Stimulated activated CD4-positive, alpha-beta T cell treated with anti-CD3 and anti-CD28 coated beads, Interleukin-2, amount 100 ng/mL, for 24 hours (primary cell): ENCODE measurements at places on chromosomes 5 and 9.

GRCh38 chr5:162672061-162672460 is 604.5 kb downstream of the GABRG2 start:
- DNase-seq: no peak

- DNase-seq: no peak
These were observed 7.3 kb downstream of the UCK1 start for GRCh38 chr9:131523451-131524435.

DNA sequence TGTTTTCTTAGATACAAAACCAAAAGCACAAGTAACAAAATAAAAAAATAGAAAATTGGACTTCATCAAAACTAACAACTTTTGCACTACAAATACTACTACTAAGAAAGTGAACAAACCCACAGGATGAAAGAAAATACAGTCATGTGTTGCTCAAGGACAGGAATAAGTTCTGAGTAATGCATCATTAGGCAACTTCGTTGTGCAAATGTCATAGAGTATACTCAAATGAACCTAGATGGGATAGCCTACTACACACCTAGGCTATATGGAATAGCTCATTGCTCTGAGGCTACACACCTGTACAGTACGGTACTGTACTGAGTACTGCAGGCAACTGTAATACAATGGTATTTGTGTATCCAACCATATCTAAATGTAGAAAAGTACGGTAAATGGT is 88.3 kb downstream of the RAPGEF1 start:
- DNase-seq: no peak

DNA sequence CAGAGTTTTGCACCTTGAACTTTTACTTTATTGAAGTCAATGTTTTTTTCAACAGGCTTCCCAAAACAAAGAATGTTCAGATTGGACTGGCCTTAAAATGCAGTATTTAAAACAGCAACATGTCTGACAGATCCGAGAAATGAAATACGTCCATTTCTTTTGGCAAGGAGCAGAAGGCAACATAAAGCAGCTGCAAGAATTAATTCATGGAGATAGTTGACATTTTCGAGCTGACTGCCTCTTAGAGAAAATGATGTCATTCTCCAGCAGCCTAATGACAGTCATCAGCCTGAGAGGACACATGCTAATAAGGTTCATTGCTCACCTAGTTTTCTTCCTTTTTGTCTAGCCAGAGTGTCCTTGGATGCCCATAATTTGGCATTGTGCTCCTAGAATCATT is 232.2 kb upstream of the SEMA6A start:
- DNase-seq: no peak

DNA sequence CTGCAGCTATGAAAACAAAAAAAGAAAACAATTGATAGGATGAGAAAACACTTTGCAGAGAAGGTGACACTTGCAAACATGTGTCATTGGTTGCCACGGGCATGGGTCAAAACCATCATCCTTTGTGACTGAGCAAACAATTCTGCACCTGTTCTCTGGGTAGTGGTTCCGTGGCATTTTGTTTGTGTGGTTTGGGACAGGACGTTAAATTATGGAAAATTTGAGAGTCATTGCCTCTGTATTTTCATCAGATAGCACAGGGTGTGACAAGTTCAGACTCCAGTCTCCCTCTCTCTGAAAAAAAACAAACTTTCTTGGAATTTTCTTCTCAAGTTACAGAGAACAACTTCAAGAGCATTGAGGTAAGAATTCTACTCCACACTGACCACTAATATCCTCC is 113.4 kb upstream of the HMHB1 start:
- no peak for DNase-seq

DNA sequence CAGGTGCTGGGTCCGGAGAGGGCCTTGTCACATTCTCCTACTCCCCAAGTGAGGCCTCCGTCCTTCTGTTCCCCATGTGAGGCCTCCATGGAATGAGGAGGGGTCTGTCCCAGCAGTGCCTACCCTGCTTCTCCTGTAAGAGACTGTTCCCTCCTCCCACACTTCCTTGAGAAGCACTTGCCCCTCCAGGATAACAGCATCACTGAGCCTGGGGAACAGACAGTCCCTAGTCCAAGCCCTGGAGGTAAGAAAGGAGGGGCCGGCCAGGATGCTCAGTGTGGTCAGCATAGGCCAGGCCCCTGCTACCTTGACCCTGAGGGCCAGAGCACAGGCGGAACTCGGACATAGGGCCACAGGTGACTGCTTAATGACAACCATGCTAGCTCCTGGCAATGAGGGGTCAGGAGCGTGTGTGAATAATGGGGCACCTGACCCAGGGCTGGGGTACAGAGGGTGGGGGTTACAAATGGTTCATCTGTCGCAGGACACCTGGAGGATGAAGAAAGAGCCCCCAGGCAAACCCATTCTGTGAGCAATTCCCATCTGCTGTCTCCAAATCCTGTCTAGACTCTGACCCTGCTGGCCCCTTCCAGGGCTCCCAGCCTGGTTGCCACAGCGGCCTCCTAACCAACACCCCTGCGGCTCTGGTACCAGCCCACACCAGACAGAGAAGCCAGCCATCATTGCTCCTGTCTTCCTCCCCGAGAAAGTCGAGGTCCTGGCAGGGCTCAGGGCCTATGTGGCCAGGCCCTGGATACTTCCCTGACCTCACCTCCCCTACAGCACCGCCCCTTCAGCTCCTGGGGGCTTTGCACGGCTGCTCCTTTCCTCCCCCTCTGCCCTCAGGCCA is 20.3 kb downstream of the RALGDS start:
- no peak for DNase-seq

DNA sequence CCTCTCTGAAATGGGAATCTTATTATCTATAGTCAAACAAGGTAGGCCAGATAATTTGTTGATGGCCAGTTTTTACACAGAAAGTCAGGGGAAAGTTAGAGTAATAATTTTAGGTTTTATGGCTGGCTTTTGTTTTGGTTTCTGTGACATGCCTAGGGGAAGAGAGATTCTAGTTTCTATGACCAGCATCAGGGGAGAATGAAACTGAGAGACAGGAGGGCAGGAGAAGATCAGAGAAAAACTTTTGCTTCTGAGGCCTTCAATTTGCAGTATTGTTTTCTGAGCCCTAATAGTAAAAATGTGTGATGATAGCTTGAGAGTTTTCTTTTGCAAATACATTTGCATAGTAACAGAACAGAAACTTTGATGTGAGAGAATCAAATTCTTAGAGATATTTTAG is 564.3 kb downstream of the ZNF608 start:
- DNase-seq: no peak

DNA sequence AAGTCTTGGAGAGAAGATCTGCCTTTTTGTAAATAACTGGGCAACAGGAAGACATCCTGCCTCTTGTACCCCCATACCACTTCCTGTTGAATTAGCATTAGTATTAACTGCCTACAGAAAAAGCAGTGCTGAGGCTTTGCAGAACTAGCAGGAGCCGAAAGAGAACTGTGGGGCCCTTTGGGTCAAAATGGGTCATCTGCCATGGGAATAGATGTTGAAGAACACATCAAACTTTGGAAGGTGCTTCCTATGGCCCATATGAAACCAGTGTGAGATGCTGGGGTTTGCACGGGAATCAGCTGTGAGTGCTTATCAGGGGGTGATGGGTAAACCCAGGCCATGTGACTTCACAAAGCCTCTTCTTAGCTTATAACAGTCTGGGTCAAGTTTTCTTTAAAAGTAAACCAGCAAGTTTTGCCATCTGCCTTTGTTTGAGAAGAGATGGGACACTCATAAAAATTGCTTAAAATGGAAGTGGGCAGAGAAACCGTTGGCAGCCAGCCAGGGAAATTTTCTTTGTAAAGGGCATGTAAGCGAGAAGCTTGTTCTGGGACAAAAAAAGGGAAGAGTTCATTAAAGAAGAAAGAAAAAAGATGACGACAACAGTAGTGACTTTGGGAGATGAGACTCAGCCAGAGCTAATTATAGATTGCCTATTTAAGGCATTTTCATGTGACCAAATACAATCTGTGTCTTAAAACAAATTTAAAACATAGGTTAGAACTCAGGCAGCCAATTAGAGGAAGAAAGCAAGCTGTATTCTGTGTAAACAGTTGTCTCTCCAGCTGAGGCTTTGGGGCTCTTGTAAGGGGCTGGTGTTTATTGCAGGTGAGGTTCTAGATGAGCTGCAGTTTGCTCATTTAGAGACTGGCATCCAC is 4.4 kb downstream of the SLC25A25 start:
- peak; percentile 64 for DNase-seq

GRCh38 chr5:157533011-157533481 is 42.5 kb downstream of the ADAM19 start:
- no peak for DNase-seq

- no peak for DNase-seq
These were observed 64.1 kb downstream of the ANKH start for GRCh38 chr5:14807471-14807870.

- no peak for DNase-seq
These were observed 14.3 kb upstream of the POU5F2 start for GRCh38 chr5:93755716-93756115.

DNA sequence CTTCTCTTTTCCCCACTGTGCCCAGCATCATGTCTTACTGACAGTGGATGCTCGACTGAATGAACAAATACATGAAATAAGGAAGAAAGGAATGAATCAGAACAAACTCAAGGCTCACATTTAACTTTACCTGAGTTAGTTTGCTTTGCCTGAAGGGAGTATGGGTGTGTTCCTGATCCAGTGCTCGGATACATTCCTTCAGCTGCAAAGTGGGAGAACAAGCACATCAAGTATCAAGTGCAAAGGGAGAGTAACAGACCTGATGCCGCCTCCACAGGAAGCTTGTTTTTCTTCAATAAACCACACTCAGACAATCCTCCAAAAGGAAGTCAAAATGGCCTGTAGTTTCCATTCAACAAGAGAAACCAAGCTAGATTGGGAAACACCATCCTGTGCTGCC is 66.1 kb downstream of the KIF24 start:
- no peak for DNase-seq

DNA sequence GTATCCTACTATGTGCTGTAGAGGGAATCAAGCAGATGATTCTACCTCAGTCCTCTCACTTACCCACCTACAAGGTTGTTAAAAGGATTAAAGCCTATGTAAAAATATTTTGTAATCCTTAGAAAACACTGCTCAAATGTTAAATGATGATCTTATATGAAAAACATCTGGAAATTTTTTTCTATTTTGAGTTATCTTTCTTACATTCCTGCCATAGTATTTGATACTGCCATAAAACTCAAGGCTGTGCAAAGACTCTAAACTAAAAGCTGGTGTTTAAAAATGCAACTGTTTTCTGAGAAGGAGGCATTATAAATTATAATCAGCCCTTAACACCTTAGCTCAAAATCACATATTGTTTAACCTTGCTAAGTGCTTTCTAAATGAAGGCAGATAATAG is 474.2 kb downstream of the PRELID2 start:
- no peak for DNase-seq

GRCh38 chr5:156330141-156330870 is 3.3 kb downstream of the SGCD start:
- no peak for DNase-seq

DNA sequence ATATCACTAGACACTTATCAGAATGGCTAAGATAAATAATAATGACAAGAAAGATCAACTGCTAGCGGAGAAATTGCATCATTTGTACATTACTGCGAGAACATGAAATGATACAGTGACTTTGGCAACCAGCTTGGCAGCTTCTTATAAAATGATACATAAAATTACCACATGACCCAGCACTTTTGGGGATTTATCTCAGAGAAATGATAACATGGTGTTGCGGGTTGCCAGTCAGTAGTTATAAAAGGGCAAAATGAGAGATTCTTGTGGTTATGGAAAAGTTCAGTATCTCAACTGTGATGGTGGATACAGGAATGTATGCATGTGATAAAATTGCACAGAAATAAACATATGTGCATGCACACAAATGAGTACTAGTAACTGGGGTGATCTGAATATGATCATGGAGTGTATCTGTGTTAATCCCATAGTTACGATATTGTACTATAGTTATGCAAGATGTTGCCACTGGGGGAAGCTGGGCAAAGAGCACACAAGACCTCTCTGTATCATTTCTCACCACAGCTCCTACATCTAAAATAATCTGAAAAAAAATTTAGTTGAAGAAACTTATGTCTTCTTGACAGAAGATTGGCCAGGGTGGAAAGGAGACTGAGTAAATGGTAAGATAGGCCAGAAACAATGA is 128.9 kb downstream of the NXNL2 start:
- no peak for DNase-seq

DNA sequence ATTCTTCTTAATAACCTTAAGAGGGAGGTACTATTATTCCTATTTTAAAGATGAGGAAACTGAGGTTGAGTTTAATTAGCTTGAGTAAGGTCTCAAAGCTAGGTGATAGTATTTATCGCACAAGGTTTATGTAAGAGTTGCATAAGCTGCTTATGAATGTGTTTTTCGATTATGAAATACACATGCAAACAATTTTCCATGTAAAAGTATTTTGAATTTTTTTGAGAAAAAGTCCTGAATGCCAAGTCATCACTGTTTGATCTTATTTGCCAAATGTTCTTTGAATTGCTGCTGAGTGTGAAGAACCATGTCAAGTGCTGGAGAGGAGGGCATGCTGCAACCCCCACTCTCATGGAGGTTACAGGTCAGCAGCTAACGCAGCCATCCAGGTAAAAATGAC is 174.4 kb downstream of the CARTPT start:
- no peak for DNase-seq

DNA sequence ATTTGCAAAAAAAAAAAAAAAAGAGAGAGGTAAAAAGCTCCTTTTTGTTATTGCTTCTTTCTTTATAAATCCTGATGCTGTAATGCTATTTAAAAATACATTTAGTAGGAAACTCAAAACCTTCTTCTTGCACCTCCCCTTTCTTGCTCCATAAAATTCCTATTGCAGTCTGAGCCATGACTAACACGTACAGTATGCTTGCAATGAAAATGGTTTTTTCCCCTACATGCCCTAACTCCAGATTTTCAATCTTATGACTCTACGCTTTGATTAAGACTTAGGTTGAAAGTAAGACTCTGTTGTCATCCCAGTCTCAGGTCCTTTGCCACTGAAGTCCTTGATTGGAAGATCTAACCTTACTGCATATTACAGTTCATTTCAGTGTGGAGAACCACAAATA is 23.9 kb downstream of the FGF10 start:
- no peak for DNase-seq

GRCh38 chr9:102740578-102740977 is 254.6 kb upstream of the CYLC2 start:
- no peak for DNase-seq

- DNase-seq: no peak
These were observed 106.1 kb downstream of the PCSK1 start for GRCh38 chr5:96326902-96327301.

- DNase-seq: no peak
These were observed 965 bp downstream of the CLTA start for GRCh38 chr9:36191686-36192085.

- no peak for DNase-seq
These were observed 67.2 kb downstream of the PSD2 start for GRCh38 chr5:139862803-139863202.

- DNase-seq: no peak
These were observed 423.0 kb upstream of the BRINP1 start for GRCh38 chr9:119792242-119792641.

DNA sequence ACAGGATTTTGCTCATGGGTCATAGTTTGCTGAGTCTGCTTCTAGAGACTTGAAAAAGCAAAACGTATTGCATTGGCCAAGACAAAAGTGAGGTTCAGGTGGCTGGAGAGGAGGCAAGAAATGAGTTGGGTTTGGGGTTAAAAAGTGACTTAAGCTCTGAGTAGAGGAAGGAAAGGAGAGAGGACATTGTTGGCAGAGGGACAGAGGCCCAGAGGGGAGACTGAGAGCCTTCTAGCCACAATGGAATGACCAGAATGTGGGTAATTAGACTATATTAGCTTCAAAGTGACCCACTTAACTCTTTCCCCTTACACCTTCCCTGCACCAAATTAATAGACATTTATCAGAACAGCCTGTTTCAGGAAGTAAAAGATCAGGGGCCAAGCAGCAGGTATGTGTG is 188.4 kb downstream of the ZNF462 start:
- DNase-seq: no peak
